Caki2 (cell line): ENCODE measurements at places on chromosomes 12 and 14. TPM values are rescaled to one million over a fixed set of nuclear protein-coding genes. Genes with fewer than 3 reads are reported as not detected.

DNA sequence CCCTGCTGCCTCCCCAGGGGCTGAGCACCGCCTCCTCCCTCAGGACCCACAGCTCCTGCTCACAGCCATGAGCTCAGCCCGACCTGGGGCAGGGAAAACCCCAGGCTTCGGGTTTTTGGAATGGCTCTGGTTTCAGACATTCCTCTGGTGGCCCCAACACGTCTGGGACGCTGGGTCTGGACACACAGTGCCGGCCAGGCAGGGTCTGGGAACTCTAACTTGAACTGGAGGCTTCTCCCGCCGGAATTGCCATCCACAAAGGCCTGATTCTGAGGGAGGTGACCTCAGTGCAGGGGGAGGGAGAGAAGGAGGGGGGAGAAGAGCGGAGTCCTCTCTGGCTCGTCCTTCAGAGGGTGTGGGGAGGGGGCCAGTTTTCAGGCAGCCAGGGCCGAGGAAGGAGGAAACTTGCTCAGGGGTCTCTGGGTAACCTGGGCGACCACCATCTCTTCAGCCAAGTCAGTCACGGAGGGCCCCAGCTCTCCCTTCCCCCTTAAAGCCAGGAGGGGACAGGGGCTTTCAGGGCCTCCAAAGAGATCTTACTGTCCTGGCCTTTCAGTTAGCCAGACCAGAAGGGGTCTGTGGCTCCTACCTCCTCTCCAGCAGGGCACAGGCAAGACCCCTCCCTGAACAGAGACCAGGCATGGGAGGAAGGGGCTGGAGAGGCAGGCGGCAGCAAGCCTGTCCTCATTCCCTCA lies 19.4 kb downstream of the NCKAP5L start:
- DNase-seq = no peak

DNA sequence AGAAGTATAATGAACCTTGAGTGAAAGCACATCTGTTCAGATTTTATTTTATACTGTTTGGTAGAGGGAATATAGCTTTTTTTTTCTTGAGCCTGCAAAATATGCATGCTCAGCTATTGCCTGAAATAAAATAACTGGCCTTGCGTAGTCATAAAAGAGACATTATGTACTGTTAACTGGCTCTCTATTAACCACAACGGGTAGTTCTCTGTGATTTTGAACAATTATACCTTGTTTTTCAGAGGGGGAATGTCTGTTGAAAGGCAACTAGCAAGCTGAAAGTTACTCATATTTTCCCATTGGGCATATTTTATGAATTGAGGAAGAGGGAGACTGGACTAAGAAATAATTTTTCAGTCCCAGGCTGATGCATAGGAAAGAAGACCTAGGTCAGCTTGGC lies 62.6 kb downstream of the FIGNL2 start:
- no peak for DNase-seq

DNA sequence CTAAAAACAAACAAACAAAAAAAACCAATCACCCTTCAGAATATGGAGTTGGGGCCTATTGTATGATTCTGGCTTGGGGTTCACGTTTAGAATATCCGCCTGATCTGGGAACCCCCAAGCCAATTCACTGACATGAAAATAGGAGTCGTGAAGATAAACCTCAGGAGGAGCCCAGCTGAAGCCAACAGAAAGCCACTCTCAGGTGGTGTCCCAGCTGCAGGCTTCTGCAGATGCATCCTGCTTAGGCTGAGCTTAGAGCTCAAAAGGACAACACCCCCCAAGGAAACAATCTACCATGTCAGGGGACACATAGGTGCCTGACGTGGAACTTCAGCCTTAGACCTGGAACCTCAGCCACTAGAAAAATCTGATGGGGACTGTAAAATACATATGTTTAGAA lies 51.9 kb downstream of the SYNE3 start:
- no peak for DNase-seq

- DNase-seq = no peak
Observed at GRCh38 chr14:88164906-88165534, 158.0 kb downstream of the KCNK10 start.

- DNase-seq = peak; percentile 24
Observed at GRCh38 chr12:21502164-21502496, 541 bp downstream of the GOLT1B start.

DNA sequence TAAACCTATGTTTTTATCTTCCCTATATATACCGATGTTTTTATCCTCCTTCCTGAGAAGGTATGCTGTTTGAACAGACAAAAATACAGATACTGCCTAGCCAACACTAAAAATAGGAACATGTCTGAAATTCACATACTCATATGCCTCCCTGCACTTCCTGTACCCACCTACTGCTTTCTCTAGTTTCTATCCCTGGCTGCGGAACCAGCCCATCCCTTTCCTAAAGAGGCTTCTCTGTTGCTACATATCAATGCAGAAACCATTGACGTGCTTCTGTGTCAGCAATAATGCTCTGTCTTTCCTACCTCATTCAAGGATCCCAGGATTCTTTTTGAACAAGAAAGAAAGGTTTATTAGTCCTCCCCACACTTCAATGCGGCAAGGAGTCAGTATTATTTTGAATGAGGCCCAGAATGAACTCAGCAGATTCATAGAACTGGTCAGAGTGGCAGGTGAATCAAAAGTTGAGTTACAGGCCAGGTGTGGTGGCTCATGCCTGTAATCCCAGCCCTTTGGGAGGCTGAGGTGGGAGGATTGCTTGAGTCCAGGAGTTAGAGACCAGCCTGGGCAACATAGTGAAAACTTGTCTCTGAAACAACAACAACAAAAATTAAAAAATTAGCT lies 67.8 kb upstream of the NAP1L1 start:
- no peak for DNase-seq

DNA sequence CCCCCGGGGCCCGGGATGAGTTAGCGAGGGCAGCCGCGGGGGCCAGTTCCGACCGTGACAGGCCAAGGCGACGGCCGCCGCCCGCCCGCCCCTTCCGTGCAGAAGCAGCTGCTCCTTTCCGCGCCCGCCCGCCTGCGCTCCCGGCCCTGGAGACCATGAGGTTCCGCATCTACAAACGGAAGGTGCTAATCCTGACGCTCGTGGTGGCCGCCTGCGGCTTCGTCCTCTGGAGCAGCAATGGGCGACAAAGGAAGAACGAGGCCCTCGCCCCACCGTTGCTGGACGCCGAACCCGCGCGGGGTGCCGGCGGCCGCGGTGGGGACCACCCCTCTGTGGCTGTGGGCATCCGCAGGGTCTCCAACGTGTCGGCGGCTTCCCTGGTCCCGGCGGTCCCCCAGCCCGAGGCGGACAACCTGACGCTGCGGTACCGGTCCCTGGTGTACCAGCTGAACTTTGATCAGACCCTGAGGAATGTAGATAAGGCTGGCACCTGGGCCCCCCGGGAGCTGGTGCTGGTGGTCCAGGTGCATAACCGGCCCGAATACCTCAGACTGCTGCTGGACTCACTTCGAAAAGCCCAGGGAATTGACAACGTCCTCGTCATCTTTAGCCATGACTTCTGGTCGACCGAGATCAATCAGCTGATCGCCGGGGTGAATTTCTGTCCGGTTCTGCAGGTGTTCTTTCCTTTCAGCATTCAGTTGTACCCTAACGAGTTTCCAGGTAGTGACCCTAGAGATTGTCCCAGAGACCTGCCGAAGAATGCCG lies 699 bp downstream of the MGAT2 start:
- DNase-seq = no peak

GRCh38 chr14:60632777-60633176 lies 16.5 kb downstream of the SIX1 start:
- no peak for DNase-seq

DNA sequence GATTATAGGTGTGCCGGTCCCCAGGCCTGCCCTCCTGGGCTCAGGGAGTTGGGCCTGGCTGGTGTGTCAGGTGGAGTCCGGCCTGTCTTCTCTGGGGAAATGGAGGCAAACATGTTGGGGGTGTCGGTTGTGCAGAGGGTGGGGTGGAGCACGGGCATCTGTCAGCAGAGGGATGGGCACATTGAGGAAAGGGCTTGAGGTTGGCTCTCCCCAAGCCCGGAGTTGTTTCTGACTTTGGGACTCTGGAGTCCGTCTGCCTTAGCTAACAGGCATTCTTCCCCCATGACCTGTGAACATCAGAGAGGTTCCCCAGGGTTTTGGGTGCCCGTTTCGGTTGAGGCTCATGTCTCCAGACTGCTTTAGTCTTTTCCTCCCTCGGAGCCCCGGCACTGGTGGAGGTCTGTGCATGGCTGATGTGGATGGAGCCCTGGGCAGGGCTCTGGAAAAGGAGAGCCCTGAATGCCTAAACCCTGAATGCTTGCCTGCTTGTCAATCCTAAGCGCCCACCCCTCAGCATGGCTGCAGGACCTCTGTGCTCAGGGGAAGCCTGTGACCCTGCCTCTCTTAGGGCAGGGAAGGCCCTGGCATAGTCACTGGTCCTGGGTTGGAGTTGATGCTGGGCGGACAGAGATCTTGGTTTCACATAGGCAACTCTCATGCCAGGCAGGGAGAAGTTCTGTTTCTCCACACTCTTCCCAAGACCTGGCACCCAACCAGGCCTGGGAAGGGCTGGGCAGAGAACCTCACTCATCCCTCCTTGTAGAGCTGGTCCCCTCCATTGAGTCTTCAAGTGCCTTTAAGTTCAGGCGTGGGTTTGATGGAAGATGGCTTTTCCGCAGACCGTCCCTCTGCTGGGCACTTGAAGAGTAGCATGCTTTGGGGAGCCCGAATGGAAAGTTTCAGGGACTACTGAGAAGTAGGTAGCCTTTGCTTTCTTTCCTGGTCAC lies 12.9 kb downstream of the NYNRIN start:
- peak; percentile 8 for DNase-seq

GRCh38 chr12:70283232-70283631 lies 40.0 kb downstream of the CNOT2 start:
- DNase-seq = no peak

- no peak for DNase-seq
Observed at GRCh38 chr12:1050059-1050707, 59.2 kb downstream of the ERC1 start.

- DNase-seq = peak; percentile 42
Observed at GRCh38 chr12:95231190-95231589, 13.6 kb downstream of the VEZT start.

GRCh38 chr14:72247896-72248465 lies 315.8 kb downstream of the RGS6 start:
- no peak for DNase-seq

GRCh38 chr12:100555722-100556121 lies 17.8 kb upstream of the GAS2L3 start:
- DNase-seq = no peak

DNA sequence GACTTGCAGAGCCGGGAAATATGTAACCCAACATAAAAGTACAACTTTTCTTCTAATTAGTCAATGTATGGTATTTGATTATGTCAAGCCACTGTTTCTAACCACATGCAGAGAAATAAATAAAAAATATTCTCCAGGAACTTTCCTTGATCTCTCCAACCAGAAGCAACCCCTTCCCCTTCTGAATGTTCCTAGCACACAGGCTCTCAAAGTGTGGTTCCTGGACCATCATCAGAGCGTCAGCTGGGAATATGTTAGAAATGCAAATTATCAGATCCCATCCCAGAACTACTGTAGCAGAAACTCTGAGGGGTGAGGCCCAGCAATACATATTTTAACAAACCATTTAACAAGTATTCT lies 21.0 kb upstream of the ITPR2 start:
- no peak for DNase-seq

GRCh38 chr14:54773171-54774006 lies 129.2 kb downstream of the GCH1 start:
- DNase-seq = peak; percentile 97

DNA sequence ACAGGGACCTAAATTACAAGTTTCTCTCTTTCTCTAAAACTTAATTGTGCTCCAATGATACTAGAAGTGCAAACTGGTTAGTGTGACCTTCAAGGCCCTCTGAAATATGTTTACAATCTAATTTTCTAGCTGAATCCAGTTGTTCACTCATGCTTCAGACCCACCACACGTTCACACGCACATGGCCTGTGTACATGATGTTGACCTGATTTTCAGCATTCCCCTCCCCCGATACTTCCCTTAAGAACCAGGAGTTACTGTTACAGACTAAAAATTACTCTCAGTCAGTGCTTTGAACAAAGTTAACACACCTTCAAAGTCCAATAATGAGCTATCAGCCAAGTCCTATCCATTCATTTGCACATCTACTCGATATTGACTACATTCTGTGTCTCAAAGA lies 16.5 kb downstream of the MBIP start:
- DNase-seq = no peak

The ESRRB gene
- 0.71 and 1.9 TPM in 2 replicates for total RNA-seq

The ADAM21 gene
- not detected in 2 replicates for total RNA-seq

The ARHGEF40 gene
- 32.4 and 35.9 TPM in 2 replicates for total RNA-seq

The DACT1 gene
- total RNA-seq = 0.20 TPM in 1 of 2 replicates, not detected in the other
